ENCODE measurements at places on chromosomes 2 and 18.

- DNase-seq: no peak
Observed at GRCh38 chr2:177114712-177115111, 97.9 kb upstream of the HNRNPA3 start.

DNA sequence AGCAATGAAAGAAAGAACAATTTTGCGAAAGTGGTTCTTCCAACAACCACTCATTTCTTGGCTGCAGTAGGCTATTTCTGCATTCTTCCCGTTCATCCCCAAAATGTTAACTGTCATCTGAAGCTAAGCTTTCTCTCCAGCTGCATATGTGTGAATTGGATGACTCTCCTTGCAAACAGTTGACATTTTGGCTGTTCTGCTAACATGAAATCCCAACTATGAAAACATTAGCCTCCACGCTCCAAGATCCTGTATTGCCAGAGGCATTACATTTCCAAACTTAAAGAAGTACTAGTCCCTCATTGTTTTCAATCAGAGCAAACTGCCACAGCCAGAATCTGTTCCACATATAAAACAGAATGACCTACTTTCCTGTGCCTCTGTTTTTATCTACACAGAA is 88.5 kb downstream of the TGIF1 start:
- no peak for DNase-seq

DNA sequence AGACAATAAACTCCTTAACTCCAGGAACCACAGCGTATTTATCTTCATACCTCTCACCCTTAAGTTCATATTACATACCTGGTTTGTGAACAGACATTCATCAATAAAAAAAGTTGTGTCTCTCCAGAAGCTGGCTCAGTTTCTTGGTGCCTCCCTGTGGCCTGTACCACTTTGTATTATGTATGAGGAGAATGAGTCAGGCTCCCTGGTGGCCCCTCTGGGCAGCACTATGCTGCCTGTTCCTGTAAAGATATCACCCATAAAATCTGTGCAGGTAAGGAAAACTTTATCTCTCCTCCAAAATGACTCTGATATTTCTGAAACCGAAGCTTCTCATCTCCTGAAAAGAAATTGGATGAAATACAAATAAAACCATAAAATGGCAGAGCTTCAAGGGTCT is 198.4 kb upstream of the NT5C1B start:
- DNase-seq: no peak

GRCh38 chr18:46097431-46097800 is 680 bp downstream of the ATP5F1A start:
- no peak for DNase-seq

DNA sequence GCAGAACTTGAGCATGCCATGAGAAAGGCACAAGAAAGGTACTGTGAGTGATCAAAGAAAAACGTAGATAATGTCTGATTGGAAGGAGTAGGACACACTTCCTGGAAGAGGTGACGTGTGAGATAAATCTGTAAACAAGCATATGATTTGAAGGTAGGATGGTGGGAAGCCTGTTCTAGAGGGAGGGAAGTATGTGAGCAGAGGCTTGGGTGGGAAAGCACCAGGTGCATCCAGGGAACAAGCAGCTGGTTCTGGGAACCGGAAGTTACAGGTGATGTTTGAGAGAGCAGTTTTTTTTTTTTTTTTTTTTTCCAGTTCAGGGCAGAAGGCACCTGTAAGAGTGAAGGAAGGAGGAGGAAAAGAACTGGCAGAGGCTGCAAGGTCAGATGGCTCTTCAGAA is 116.6 kb upstream of the EFEMP1 start:
- no peak for DNase-seq

All from cerebellar nuclear complex (tissue), 1 donor.